ENCODE measurements at places on chromosomes 3 and 15.

GRCh38 chr15:90412356-90413194 is 24.5 kb downstream of the IQGAP1 start:
- DNase-seq: no peak

DNA sequence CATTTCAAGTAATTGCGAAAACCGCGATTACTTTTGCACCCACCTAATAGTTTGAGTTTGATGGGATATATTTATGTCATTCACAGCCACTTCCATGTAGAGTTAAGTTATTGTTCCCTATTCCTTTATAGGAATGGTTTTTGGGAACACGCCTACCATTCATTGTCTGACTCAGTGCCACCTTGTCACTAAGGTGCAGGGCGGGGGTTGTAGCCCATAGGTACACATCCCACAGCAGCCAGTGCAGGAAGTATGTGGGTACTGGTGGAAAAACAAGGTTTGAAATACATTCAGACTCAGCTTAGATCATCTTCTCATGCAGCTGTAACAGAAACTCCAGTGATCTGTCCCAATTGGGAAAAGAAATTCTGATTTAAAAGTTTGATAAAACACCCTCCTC is 48.2 kb upstream of the CFAP161 start:
- DNase-seq: no peak

DNA sequence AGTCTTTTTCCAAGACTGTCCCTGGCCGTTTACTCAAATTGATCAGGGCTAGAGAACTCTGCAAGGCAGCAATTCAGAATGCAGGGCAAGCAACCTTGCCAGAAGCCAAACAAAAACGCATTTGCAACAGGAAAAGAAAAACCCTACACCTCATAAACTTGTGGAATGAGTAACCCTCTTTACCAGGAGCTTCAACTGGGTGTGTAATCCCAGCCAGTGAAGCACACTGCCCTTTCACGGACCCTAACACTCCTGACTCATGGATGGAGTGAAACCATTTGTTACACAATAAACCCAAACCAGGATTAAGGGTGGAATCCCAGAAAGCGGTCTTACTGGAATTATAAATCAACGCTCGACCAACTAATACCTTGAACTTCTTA is 14.8 kb upstream of the LDHAL6B start:
- no peak for DNase-seq

DNA sequence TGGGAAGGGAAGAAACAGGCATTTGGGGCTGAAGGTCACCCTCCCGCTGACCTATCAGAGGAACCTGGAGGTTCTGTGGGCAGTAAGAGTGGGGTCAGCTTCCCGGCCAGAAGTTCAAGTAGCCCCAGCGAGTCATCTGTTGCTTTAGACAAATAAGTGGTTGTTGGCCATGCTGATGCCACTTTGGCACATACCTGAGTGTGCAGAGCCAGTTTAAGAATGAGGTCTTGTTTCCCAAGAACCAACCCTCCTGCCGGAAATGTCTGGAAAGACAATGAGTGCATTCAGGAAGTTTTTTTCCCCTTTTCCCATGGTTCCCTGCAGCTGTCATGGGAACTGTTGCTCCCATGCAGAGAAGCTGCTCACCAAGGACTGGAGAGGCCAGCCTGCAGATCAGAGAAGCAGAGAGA is 166.7 kb downstream of the ZNF621 start:
- no peak for DNase-seq

DNA sequence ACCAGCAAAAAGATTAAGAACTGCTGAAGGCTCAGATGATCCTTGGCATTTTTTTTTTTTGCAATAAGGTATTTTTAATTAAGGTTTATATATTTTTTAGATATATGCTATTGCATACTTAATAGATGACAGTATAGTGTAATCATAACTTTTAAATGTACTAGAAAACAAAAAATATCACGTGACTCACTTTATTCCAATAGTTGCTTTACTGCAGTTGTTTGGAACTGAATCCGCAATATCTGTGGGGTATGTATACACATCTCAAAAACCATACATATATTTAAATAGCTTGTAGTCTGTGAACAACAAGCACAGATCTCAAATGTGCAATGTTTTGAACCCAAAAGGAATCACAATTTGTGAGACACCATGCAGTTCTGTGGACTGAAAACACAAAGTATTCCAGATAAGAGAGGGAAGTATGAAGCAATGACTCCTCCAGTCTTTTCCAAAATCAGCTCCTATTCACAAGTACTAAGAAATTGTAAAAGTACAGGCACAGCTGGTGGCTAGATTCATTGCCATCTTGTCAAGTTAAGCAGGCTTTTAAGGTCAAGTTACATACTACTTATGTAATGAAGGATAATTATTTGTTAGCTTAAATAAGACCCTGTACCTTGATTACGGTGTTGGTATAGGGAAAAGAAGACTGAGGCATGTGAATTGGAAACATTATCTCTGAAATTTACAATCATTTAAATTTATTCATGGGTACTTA is 331.1 kb downstream of the TBC1D5 start:
- no peak for DNase-seq

GRCh38 chr3:24156466-24156865 is 211.4 kb downstream of the NR1D2 start:
- DNase-seq: no peak

DNA sequence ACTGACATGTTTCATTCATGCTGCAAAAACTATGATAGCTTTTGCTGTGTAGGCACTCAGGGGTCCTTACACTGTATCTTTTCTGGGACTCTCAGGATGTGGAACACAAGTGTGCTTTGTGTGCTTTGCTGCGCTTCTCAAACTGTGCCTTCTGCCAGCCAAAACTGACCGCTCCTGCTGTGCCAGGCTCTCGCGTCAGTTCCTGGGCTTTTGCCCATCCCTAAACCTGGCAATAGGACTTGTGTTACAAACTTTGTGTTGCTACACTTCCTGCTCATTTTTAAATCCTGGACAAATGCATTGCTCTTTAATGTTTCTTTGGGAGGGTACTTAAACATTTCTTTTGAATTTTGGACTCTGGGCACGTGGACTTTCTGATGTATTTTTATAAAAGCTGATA is 60.3 kb downstream of the DIPK2A start:
- no peak for DNase-seq

GRCh38 chr3:30655187-30655812 is 48.9 kb downstream of the TGFBR2 start:
- no peak for DNase-seq

DNA sequence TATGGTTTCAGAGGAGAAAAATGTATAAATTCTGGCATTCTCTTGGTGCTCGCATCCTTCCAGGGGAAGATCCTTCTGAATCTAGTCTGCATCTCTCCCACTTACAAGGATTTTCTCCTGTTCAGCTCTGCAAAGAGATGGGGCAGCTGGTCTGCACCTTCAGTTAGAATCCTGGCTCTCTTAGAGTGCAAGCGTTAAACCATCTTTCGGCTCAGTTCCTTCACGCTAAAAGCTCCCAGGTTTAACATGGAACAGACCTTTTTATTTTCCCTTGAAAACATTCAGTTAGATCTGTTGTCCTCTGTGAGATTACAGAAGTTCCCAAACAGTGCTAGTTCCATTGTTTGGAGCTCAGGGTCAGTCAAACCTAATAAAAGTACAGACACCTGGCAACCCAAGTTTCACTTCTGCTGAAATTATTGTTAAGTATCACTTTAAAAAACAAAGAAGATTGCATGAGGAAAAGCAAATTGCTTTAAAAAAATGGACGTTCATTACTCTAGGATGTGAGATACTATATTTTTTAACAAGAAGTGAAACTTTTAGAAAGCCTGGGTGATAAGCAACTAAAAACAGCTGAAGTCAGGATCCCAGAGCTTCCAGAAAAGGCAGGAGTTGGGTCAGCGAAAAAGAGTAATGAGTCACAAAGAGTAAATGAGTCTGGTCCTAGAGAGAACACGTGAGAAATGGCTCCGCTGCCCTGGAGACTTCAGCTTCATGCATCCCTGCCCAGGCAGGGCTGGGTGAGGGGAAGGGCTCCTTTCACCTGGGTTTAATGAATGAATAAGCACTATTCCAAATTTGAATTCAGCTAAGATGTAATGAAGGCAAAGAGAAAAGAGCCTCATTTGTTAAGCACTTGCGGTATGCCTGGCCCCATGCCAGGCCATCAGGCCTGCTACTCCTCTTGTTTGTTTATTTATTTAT is 63.3 kb downstream of the ABTB1 start:
- DNase-seq: peak; percentile 62

- DNase-seq: no peak
Observed at GRCh38 chr3:36924744-36925521, 19.9 kb downstream of the TRANK1 start.

DNA sequence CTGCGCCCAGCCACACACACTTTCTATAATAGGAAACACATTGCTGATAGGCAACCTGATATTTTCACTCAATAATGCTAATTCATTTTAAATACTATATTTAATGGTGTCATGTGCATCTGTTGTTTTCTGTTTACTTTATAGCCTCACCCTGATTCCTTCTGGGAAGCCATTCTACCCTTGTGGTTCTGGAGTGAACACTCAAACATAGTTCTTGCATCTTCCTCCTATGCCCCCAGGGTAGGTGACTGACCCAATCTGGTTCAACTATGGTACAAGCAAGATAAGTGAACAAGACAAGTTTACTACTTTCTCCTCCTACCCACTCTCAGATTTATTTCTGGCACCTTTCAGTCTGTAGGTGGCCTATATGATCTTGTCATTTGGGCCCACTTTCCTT is 4.3 kb upstream of the SCG3 start:
- DNase-seq: no peak

DNA sequence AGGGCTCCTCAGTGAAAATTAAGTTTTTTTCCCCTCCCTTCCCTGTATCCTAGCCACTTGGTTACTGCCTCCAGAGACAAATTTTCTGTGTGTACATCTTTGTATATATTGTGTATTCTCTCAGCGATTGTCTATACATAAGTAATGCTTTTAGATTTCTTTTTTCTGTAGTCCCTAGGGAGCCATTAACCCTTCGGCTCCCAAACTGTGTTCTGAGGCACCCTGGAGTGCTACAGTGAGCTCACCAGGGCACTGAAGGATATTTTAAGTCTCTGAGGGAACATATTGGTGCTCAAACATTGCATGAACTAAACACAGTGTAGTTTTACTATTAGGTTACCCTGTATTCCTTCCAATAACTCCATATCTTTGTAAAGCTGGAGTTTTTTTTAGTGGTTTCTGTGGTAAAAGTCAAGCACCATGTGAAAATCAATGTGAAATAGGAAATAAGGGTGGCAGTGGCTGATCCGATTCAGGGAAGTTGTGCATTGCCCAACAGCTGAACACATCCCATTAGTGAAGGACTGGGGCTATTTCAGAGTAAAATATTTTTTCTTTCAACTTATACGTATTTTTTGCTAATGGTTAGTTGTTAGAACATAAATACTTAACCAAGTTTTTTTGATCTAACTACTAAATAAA is 43.0 kb downstream of the USP13 start:
- no peak for DNase-seq

GRCh38 chr3:27638594-27638993 is 83.5 kb downstream of the EOMES start:
- no peak for DNase-seq

- DNase-seq: no peak
Observed at GRCh38 chr3:105083945-105084344, 282.8 kb upstream of the ALCAM start.

- DNase-seq: peak; percentile 14
Observed at GRCh38 chr15:38414357-38414756, 39.6 kb upstream of the FAM98B start.

DNA sequence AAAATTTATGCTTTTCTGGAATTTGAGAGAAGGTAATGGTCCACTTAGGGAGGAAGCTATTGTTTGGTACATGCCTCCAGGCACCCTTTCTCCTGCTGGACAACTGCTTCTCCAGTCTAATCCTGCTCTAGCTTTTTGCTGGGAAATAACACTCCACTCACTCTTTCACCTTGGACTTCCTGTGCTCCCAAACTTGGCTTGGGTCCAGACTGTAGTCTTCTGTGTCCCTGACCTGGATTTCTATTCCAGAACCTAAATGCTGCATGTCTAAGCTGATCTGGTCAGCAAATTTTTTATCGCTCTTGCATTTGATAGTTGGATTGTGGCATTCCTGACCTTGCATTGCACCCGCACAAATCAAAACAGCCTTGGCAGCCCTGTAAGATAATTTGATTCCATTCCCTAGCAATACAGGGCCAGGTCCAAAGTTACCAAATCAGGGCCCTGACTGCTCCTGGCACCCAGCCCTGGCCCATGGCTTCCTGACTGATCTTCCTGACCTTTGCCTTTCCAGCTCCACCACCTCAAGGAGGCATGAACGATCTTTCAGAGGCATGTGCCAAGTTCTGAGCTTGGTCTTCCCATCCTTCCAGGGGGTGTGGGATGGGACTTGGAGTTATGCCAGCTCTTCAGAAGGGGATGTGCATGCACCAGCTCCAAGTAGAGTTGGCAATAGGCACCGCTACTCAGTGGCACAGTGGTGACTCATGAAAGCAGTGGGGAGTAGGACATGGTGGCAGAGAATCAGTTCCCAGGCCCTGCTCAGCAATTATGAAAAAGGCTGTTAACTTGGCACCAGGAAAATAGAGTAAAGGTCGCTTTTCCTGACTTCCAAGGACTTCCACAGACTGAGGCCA is 43.9 kb upstream of the GOLGA8J start:
- no peak for DNase-seq

DNA sequence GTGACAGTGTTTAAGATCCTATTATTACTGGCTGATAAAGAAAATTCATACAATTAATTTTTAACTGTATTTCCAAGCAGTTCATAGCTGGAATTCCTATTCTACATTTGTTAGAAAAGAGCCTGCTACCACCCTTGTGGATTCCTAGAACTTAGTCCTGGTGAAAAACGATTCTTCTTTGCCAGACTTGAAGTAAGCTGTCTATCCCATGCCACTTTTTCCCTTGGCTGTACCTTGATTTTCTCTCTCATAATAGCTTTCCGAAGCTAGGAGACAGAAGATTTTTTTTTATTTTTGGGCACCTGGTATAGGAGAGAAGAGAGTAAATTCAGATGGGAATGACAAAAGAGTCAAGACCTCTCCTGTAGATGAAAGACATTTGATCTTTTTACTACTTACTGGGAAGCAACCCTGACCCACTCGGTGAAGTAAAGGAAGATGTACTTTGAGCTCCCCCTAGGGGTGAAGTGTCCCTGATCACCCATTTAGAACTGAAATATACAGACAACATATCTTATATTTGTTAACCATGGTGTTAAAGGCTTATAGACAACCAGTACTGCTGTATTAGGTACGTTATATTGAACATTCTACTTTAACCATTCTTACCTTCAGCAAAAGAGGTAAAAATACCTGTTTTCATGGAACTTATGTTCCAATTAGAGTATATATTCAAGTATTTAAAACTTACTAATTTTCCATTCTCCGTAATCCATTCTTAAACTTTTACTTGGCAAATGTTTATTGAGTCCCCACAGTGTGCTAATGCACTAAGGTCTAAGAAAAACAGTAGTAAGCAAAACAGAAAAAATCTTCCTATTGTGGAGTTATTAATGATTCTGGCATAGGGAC is 36.2 kb upstream of the C3orf38 start:
- DNase-seq: peak; percentile 52

GRCh38 chr3:175082631-175083030 is 223.5 kb downstream of the NAALADL2 start:
- no peak for DNase-seq

- DNase-seq: no peak
Observed at GRCh38 chr3:42130329-42131070, 39.3 kb downstream of the TRAK1 start.

- DNase-seq: no peak
Observed at GRCh38 chr15:49064281-49064653, 18.0 kb upstream of the SECISBP2L start.
